Sigmoid colon (tissue), 7 donors: ENCODE measurements at places on chromosomes 5 and 9. TPM values are rescaled to one million over a fixed set of nuclear protein-coding genes. Genes with fewer than 3 reads are reported as not detected.

- no peaks in the 10 kb centered on the region for H3K4me1 ChIP-seq
- no peak for DNase-seq
- no peak overlapping the region for H3K27ac ChIP-seq
- H3K4me3 ChIP-seq = no peak overlapping the region
- H3K27me3 ChIP-seq = no peaks in the 10 kb centered on the region
These were observed 142.3 kb upstream of the FSTL4 start for GRCh38 chr5:133754575-133755169.

- H3K36me3 ChIP-seq = no peaks in the 10 kb centered on the region
- H3K4me3 ChIP-seq = no peak overlapping the region
- DNase-seq = peak; percentile 67
- H3K27ac ChIP-seq = no peak overlapping the region
These were observed 49.0 kb upstream of the CTXN3 start for GRCh38 chr5:127599847-127600246.

GRCh38 chr5:219991-220390, 1.9 kb downstream of the SDHA start:
- H3K4me1 ChIP-seq = peaks cover 35% of the 10 kb centered on the region
- H3K36me3 ChIP-seq = peaks cover 14% of the 10 kb centered on the region
- H3K27ac ChIP-seq = peak overlapping the region; percentile 92
- H3K4me3 ChIP-seq = peak overlapping the region; percentile 90
- DNase-seq = no peak
- no peaks in the 10 kb centered on the region for H3K27me3 ChIP-seq

The GAPVD1 gene
- total RNA-seq = 182 TPM

GRCh38 chr9:112076814-112077213, 98.3 kb downstream of the SUSD1 start:
- DNase-seq = no peak
- no peaks in the 10 kb centered on the region for H3K36me3 ChIP-seq
- H3K4me3 ChIP-seq = no peak overlapping the region
- H3K27me3 ChIP-seq = no peaks in the 10 kb centered on the region
- H3K4me1 ChIP-seq = peaks cover 31% of the 10 kb centered on the region
- H3K27ac ChIP-seq = no peak overlapping the region
